ENCODE measurements at places on chromosomes 7 and 10.

GRCh38 chr7:116380025-116380424 lies 119.5 kb upstream of the CAV2 start:
- no peak for DNase-seq

DNA sequence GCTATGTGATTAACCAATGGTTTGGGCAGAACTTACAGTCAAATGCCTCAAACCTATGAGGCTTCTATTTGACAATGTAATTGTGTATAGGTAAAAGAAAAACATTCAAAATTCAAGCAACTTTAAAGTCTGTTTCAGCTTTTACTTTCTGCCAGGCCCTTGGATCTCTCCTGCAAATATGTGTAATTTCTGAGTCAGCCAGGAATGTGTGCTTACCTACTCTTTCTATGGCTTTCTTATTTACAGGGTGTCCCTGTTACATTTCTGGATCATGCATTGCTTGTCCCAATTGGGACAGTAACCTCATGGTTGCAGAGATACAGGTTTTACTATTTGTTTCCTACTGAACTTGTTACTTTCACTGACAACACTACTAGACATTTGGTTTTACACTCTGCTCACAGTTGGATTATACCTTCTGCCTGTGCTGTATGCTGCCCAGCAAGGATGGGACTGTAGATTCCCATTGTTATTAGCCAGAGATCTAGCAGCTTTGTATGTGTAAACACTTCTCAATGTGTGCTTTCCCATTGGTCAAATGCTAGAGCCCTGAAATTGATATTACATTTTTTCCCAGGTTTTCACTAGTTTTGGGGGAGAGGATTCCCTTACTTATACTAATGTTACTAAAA lies 355.3 kb downstream of the ARL4A start:
- no peak for DNase-seq

GRCh38 chr7:101537205-101537604 lies 91.9 kb downstream of the MYL10 start:
- DNase-seq = no peak

- no peak for DNase-seq
Observed at GRCh38 chr10:100660945-100661344, 84.4 kb upstream of the PAX2 start.

- no peak for DNase-seq
Observed at GRCh38 chr10:100980711-100981110, 6.6 kb downstream of the MRPL43 start.

DNA sequence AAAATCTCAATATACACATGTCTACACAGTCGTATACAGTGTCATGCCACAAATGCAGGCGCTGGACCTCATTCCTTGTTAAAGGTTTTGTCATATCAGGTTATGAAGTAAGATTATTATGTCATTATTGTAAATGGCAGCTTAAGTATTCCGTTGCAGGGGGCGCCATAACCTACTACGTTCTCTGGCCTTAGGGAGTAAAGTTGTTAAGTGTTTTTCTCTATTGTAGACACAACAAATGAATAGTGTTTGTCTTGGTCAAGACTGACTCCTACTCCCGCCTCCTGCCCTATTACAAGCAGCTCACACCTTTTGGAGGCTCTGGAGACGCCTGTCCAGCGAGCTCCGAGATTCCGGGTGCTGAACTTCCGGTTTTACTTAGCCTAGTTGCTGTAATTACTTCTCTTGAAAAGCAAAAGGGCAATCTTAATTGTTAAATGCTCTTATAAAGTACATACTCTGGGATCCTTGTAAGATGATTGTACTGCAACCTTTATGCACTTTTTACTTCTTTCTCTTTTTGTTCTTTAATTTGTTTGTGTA lies 994 bp downstream of the GATAD1 start:
- peak; percentile 77 for DNase-seq

DNA sequence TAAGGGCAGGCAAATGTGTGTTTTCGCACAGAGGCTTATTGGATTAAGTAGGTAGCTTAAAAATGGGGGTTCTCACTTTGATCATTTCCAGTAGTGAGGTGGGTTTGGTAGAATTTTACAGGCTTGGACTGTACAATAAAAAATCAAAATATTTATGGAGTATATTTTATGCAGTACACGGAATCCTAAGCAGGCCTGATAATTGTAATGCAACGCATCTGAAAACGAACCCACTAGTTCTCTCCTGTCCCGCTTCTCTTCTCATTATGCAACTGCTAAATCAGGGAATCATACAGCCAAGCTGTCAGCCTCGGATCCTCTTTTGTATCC lies 377 bp upstream of the POLR1F start:
- no peak for DNase-seq

DNA sequence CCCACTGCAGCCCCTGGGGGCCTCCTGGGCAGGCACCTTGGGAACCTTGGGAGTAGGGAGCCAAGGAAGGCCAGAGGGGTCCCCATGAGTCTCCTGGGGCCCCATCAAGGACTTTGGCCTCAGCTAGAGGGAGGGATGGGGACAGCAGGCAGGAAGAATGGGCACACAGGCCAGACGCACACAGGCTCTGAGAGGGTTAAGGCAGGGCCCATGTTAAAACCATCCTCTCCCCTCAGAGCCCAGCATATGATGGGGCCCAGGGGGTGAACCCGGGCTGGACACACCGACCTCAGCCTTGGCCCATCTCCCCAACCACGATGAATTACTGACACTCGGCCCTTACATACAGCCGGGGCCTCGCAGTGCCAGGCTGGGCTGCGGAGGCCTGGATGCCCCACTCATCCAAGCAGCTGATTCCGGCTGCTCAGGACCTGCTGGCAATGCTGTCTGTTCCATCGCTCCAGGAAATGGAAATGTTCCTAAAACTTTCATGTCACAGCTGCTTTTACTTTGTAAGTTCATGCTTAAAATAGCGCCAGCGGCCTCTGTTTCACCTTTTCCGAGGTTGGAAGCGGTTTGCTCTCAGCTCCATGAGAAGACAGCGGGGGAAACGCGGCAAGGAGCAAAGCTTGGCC lies 17.3 kb upstream of the INPP5A start:
- DNase-seq = no peak

- DNase-seq = no peak
Observed at GRCh38 chr7:98475352-98475751, 74.5 kb upstream of the BAIAP2L1 start.

DNA sequence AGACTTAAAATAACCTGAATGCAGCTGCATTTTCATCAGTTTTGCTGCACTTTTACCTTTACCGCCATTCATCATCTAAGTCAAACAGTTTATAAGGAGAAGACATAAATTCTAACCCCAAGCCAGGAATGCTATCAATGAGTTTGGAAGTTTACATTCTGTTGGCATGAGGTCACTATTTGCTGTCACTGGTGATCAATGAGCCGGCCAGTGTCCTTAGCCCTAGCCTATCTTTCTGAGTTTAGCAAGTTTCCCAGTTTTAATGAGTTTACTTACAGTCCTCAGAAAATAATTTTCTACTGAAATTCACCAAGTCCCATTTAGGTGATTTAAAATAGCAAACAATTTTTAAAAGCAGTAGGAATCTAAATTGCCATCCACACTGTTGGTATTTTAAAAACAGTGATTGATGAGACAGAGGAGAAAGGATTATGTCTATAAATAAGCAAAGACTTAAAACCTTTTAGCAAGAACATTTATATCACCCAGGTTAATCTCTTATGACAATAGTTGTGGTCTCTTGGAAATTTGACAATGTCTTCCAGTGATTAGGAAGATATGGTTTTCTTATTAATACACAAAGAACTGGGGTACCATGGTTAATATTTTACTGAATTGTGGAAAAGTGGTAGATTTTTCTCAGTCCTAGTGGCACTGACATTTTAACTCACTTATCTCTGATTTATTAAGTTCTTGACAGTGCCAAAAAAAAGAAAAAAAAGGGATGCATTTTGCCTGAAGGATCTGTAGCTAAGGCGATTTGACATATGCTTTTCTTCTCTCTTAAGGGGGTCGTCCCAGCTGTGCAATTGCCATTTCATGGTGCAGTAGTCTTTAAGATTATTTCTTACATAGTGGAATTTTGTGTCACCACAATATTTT lies 443.4 kb upstream of the ANKRD30A start:
- DNase-seq = no peak

DNA sequence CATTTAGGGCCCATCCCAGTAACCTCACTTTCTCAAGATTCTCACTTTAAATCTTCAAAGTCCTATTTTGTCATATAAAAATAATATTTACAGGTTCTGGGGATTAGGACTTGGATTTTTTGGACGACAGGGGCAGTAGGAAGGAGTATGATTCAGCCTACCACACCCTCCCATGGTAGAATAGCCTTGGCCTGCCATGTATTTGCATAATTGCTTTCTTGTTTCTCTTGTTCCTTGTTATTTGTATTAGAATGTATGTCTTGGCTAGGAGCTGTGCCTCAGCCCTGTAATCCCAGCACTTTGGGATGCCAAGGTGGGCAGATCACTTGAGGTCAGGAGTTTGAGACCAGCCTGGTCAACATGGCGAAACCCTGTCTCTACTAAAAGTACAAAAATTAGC lies 92.5 kb downstream of the ELAPOR2 start:
- no peak for DNase-seq

GRCh38 chr10:117409549-117410305 lies 34.5 kb upstream of the PDZD8 start:
- no peak for DNase-seq

- no peak for DNase-seq
Observed at GRCh38 chr10:117134306-117135025, 3.6 kb downstream of the VAX1 start.

DNA sequence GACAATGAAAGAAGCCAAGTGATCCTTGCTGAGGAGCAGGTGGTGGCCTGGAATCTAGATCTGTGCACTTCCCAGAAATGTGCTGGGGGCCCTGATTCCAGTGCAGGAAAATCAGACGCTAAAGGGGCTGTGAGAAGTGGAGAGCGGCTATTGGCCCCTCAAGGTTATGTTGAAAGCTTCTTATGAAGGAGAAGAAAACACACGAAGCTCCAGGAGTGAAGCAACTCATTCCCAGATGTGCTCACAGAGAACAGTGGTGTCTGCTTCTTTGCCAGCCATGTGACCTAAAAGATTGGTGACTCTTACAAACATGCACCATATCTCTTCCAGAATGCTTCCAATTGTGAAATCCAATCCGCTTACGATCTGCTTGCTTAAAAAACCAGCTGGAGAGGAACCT lies 679.3 kb upstream of the IGFBP3 start:
- DNase-seq = no peak

DNA sequence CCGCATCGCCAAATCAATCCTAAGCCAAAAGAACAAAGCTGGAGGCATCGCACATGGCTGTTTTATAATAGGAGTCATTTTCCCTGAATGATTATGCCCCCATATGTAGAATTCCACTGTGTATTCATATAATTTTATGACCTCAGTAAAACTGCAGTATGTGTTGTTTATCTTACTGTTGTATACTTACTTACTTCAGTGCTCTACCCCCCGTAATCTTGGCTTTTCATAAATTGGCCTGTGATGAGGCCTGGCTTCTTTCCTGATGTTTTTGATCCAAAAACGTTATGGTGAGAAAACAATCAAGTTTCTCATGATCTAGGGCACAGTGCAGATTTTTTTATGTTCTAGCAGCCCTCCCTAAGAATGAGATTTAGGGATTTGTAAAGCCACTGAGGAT lies 306.4 kb upstream of the FZD1 start:
- no peak for DNase-seq

- DNase-seq = no peak
Observed at GRCh38 chr10:25017154-25017590, 760 bp downstream of the THNSL1 start.

GRCh38 chr10:110151467-110151866 lies 55.9 kb upstream of the MXI1 start:
- no peak for DNase-seq

- DNase-seq = no peak
Observed at GRCh38 chr10:24848195-24848594, 104.2 kb downstream of the PRTFDC1 start.

DNA sequence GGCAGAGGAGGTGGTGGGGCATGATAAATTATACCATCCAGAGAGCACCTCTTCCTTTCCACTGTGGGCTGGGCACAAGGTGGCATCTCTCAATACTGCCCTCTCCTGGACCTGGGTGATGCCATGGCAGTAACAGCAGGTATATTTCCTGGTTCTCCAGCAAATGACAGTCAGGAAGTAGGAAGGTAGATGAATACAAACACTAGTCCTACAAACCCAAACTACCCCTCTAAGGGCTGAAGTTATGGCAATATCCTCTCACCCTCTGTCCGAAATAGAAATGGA lies 1004.9 kb downstream of the KCNMA1 start:
- no peak for DNase-seq

DNA sequence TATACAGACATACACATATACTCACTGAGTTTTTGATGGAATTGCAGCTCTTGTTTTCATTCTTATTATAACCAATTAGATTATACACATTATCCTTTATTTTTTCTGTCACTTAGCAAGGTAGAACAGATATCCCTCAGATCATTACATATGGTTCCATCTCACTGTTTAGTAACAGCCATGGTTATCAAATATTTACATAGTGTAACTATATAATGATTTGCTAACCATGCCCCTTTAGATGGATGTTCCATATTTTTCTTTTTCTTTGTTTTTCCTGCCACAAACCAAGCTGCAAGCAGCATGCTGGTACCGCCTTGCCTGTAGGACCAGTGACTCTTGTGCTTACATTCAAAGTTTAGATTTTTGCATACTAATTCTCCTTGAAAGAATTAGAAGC lies 163.4 kb upstream of the NFE2L3 start:
- DNase-seq = no peak

DNA sequence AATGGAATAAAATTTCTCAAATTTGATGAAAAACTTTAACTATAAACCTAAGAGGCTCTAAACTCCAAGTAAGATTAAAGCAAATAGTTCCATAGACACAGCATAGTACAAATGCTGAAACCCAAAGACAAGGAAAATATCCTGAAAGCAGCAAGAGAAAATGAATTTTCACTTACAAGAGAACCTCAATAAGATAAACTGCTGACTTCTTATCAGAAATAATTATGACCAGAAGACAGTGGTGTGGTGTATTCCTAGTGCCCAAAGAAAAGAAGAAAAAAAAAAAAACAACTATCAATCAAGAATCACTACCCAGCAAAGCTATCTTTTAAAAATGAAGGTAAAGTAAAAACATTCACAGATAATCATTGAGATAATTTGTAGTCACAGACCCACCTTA lies 106.3 kb downstream of the DYNC1I1 start:
- no peak for DNase-seq

- no peak for DNase-seq
Observed at GRCh38 chr10:30674796-30675195, 45.2 kb upstream of the LYZL2 start.

DNA sequence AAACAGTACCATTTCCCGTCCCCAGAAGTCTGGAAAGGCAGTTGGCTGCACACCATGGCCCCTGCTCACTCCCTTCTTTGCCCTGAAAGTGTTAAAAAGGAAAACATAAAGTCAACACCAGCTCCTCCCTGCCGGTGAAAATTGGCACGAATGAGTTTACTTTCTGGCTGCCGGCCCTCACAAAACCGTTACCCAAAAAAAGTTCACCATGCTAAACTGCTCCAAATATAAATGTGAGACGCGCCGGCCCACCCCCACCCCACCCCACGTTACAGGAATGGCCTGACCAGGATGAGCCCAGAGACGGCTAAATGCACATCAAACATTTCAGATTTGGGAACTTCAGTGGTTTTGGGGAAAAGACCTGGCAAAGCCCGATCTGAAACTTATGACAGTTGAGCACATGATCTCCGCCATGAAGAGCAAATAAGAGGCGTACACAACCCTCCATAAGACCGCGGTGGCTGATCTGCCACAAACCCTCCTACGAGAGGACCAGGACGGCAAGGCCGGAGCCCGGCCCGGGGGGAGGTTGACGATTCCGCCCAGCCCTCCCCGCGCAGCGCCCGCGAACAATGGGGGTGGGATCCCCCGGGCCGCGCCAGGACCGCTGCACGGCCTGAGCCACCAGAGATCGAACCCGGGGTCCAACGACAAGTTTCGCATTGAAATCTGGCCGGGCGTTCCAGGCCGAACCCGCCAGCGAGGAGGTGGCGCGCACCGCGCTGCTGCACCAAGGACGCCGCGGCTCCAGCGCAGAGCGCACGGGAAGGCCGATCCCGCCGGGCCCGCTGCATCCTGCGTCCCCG lies 952 bp downstream of the DIP2C start:
- no peak for DNase-seq

Data from CD4-positive, alpha-beta memory T cell (primary cell).